ENCODE measurements at places on chromosomes 3 and 15. TPM values are rescaled to one million over a fixed set of nuclear protein-coding genes. Genes with fewer than 3 reads are reported as not detected.

Gene C3orf62
- 1.7 TPM for total RNA-seq

Gene OXTR
- total RNA-seq = 1.5 TPM

Gene SPESP1
- total RNA-seq = not detected

Gene C3orf85
- total RNA-seq = not detected

Gene ZCWPW2
- total RNA-seq = not detected

Gene PLS1
- 24.8 TPM for total RNA-seq

Gene UBAP1L
- total RNA-seq = 0.37 TPM

Gene C2CD4B
- not detected for total RNA-seq

Gene CPNE9
- not detected for total RNA-seq

Gene SLC2A2
- not detected for total RNA-seq

Gene LIPC
- not detected for total RNA-seq

Gene IGSF11
- not detected for total RNA-seq

Gene LXN
- not detected for total RNA-seq

Gene CSTA
- 1.7 TPM for total RNA-seq

Gene ZPLD1
- 0.11 TPM for total RNA-seq

Gene GP5
- not detected for total RNA-seq
